Foreskin keratinocyte (primary cell): ENCODE measurements at places on chromosomes 6 and 20.
A peak's percentile ranks its signal among the peaks of the same experiment; 100 is the strongest.

- peak; percentile 98 for DNase-seq
Observed at GRCh38 chr6:17865798-17866725, 121.4 kb downstream of the KIF13A start.

DNA sequence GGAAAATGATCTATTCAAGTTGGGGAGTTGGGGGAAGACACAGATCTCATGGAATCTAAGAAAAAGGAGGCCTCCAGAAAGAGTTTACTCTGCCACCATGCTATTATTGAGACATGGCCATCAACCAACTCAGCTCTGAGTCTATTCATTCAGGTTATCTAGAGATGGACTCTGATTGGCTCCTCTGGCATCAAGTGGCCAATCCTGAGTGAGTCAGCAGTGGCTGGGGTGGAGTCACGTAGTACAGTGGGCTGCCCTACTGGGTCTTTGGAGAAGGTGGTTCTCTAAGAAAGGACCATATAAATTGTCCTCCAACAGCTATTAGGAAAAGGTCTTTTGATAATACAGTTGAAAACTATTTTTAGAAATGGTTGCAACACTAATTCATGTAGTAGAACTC, 42.1 kb downstream of the LYRM2 start:
- DNase-seq, result no peak

GRCh38 chr6:11724286-11724685, 54.3 kb downstream of the ADTRP start:
- DNase-seq, result no peak

- DNase-seq, result no peak
Observed at GRCh38 chr6:137046871-137047412, 2.2 kb upstream of the IL20RA start.

DNA sequence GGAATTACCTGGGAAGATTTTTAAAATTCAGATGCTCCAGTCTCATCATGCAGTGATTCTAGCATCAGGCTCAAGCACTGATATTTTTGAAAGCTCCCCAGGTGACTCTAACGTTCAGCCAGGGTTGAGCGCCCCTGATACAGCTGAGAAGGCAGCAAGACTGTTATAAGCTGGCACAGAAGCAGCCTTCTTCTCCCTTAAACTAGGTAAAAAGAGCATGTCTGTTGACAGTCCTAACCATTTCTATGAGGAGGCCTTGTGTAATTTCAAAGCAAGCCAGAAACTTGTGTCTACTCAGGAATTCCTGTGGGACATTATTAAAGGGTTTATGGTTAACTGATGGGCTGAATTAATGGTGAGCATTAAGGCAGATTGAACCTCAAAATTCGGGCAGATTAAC, 141.9 kb downstream of the PDE7B start:
- DNase-seq, result no peak
